ENCODE measurements at places on chromosomes 6 and 20.
A peak's percentile ranks its signal among the peaks of the same experiment; 100 is the strongest.

GRCh38 chr6:138030872-138031271, 76.3 kb downstream of the PERP start:
- DNase-seq = no peak

GRCh38 chr6:36938536-36938935, 16.0 kb upstream of the PI16 start:
- DNase-seq = no peak

DNA sequence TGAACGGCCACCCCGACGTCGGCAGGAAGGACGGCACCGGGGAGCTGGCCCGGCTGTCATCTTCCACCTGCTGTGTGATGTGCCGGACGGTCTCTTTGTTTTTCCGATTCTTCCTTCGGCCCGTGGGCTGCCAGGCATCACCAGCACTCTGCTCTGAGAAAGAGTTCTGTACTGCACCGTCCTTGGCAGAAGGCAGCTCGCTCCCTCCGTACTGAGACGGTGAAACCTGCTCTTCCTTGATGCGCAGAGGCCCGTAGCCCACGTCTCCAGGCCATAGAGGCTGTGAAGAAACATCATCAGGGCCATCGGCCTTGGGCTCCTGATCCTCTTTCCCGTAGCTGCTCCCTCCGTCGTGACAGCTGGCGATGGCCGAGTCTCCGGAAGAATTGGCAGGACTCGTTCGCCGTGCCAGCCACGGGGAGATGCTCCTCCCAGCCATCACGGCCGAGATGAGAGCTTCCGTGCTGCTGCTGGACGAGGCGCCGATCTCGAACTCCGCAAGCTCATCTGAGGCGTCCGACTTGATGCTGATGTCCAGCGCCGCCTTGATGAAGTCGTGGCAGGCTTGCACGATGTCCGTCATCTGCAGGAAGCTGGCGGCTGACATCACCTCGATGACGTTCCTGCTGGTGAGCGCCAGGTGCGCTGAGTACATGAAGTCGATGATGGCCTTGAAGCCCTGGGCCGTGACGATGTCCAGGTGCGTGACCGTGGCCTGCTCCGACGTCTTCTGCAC, 41.1 kb downstream of the ZBTB46 start:
- DNase-seq = no peak

GRCh38 chr20:22385602-22386305, 198.6 kb downstream of the FOXA2 start:
- peak; percentile 84 for DNase-seq

Measured in NCI-H2081 treated with DMSO at 0.1 percent for 48 hours (cell line).